Panc1 (cell line): ENCODE measurements at places on chromosomes 12 and 14. TPM values are rescaled to one million over a fixed set of nuclear protein-coding genes. Genes with fewer than 3 reads are reported as not detected.

The SINHCAF gene
- total RNA-seq: 68.8 TPM

The DUSP16 gene
- total RNA-seq: 12.9 TPM

The SDR9C7 gene
- not detected for total RNA-seq

The THAP2 gene
- total RNA-seq: 3.7 TPM

The SLC6A12 gene
- 1.0 TPM for total RNA-seq

The PTCSC3 gene
- not detected for total RNA-seq

The RPS6KL1 gene
- total RNA-seq: 14.9 TPM

The CLEC2D gene
- total RNA-seq: 2.3 TPM

The SERPINA4 gene
- total RNA-seq: 0.10 TPM

The MUCL1 gene
- total RNA-seq: not detected

The MMP14 gene
- total RNA-seq: 32.9 TPM

DNA sequence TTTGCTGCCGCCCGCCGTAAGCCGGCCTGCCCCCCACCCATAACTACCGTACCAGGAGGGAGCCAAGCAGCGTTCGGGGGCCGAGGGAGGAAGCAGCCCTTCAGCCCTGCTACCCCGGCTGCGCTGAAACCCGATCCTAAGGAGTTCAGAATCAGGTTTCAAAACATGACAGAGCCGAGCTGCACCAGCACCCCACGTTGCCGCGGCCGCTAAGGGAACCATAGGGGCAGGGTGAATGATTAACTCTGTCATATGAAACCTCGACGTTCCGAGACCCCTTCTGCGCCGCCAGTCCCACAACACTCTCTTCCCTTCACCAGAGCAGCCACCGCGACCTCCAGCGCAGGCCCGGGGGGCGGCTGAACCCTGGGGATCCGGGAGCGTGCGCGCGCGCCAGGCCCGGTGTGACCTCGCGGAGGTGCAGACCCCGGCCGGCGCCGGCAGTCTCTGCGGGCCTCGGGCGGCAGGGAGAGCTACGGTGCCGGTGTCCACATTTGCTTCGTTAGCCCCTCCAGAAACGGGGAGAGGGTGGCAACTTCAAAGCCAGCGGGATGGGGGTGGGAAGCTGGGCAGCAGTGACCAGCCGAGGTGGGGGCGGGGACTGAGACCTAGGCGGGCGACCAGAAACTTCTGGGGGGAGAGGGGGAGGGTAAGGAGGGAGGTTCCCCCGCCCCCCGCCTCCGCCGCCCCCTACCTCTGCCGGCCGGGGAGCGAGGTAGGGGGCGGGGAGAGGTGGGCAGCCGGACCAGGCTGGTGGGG lies 1.6 kb downstream of the SIX4 start:
- H3K36me3 ChIP-seq: peaks cover 19% of the 10 kb centered on the region
- peak overlapping the region; percentile 71 for H3K27ac ChIP-seq
- peak overlapping the region; percentile 79 for H3K4me3 ChIP-seq

GRCh38 chr12:8088574-8088973 lies 6.5 kb downstream of the NECAP1 start:
- H3K4me3 ChIP-seq: no peak overlapping the region
- no peaks in the 10 kb centered on the region for H3K27me3 ChIP-seq

GRCh38 chr14:34362641-34363251 lies 99.3 kb downstream of the SPTSSA start:
- H3K27me3 ChIP-seq: no peaks in the 10 kb centered on the region
- no peak for DNase-seq
- H3K4me1 ChIP-seq: no peaks in the 10 kb centered on the region
- no peaks in the 10 kb centered on the region for H3K36me3 ChIP-seq

GRCh38 chr14:85233756-85234155 lies 296.2 kb upstream of the FLRT2 start:
- no peaks in the 10 kb centered on the region for H3K36me3 ChIP-seq
- peak; percentile 82 for DNase-seq
- no peaks in the 10 kb centered on the region for H3K27me3 ChIP-seq
- peaks cover 6% of the 10 kb centered on the region; the same call in 1 of the 2 replicates for H3K4me1 ChIP-seq

DNA sequence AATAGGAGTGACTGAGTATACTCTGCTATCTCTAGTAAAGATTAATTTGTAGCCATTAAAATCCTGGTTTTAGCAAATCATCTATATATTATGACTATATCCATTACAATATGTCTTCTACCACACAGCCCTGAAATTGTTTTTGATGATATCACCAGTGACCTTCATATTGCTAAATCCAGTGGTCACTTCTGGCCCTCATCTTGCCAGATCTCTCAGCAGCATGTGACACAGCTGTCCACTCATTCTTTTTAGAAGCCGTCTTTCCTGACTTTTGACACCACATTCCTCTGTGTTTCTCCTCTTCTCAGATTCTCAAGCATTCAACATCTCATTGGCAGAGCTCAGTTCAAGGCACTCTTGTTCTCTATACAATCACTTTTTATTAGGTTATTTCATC lies 54.9 kb downstream of the CPNE8 start:
- H3K4me1 ChIP-seq: no peaks in the 10 kb centered on the region
- H3K27me3 ChIP-seq: no peaks in the 10 kb centered on the region
- no peak for DNase-seq
- H3K27ac ChIP-seq: no peak overlapping the region
- H3K4me3 ChIP-seq: no peak overlapping the region
- no peaks in the 10 kb centered on the region for H3K36me3 ChIP-seq

DNA sequence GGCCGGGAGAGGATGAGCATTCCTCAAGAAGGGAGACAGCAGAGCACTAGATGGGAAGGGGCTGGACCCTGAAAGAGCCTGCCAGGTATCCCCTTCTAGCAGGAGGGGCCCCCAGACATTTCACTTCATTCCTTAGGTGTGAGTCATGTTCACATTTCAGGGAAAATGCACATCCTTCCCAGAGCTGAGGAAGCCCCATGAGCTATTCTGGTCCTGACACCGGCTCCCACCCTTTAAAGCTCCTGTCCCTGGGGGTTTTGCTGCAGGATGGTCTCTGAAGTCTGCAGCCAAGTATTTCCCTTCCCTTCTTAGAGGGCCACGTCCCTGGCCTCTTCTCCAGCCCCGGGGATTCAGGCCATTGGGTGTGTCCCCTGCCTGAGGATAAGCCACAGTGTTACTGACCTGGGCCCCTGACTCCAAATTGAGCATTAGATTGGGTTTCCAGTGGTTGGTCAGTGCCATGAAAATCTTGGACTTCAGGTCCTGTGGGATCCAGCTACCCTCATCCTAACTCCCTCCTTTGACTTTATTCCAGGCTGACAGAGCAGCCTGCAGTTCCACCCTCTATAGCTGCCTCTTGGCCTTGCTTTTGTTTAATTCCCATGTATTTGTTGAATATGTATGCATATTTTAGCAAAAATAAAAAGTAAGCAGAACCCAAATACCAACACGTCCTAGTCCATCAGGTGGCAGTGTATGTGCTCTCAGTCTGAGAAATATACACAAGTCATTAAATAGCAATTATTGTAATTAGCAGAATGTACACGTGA lies 267.1 kb downstream of the CACNA1C start:
- no peak for DNase-seq
- no peaks in the 10 kb centered on the region for H3K4me1 ChIP-seq
- no peak overlapping the region for H3K4me3 ChIP-seq
- H3K36me3 ChIP-seq: no peaks in the 10 kb centered on the region

- DNase-seq: no peak
- H3K27ac ChIP-seq: no peak overlapping the region
- no peaks in the 10 kb centered on the region for H3K36me3 ChIP-seq
- H3K4me3 ChIP-seq: no peak overlapping the region
Measured at GRCh38 chr14:77903221-77903620, 103.3 kb downstream of the ADCK1 start.

DNA sequence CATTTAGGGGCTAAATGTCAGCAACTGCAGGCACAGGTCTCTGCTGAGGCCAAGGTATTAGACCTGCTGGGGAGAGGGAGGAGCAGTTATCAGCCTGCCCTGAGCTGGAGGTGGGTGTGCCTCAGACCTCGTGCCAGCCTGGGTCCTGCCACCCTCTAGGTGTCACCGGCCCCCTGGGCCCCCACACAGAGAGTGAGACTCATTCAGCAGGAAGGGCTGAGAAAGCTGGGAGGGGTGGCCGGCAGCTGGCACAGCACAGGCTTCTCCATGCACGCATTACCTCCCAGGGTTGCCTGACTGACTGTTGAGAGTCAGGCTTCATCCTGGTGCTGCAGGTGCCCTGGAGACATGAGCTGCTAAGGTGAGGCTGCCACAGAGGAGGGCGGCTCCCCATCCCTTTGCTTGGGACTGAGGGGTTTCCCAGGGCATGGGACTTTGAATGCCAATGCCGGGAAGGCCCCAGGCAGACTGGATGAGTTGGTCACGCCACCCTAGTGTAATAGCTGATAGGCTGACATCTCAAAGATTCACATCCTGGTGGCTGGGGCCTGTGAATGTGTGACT lies 75.3 kb upstream of the C14orf180 start:
- no peaks in the 10 kb centered on the region for H3K4me1 ChIP-seq
- DNase-seq: no peak
- H3K27me3 ChIP-seq: no peaks in the 10 kb centered on the region
- H3K36me3 ChIP-seq: no peaks in the 10 kb centered on the region
- H3K4me3 ChIP-seq: no peak overlapping the region

DNA sequence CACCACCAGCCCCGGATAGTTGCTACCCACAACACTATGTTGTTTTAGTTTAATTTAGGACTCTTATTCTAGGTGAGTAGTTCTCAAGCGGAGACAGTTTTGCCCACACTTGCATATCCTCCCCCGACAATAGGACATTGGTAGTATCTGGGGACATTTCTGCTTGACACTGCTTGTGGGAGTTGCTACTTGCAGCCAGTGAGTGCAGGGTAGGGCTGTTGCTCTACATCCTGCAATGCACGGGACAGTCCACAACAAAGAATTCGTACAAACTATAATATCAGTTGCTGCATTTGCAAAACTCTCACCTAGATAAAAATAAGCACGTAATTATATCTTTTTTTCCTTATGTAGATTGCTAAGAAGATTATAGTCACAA lies 111.8 kb upstream of the DNM1L start:
- peaks cover 8% of the 10 kb centered on the region for H3K4me1 ChIP-seq
- no peak for DNase-seq
- H3K27me3 ChIP-seq: no peaks in the 10 kb centered on the region
- no peak overlapping the region for H3K4me3 ChIP-seq
- no peak overlapping the region for H3K27ac ChIP-seq
- H3K36me3 ChIP-seq: no peaks in the 10 kb centered on the region

GRCh38 chr14:58060898-58061297 lies 91.1 kb downstream of the ARMH4 start:
- DNase-seq: no peak
- H3K27ac ChIP-seq: no peak overlapping the region
- H3K4me3 ChIP-seq: no peak overlapping the region
- no peaks in the 10 kb centered on the region; the same call in 1 of the 2 replicates for H3K27me3 ChIP-seq
- no peaks in the 10 kb centered on the region for H3K4me1 ChIP-seq

- no peaks in the 10 kb centered on the region for H3K27me3 ChIP-seq
- no peak for DNase-seq
- no peaks in the 10 kb centered on the region for H3K4me1 ChIP-seq
- no peak overlapping the region for H3K27ac ChIP-seq
- H3K36me3 ChIP-seq: no peaks in the 10 kb centered on the region
Measured at GRCh38 chr14:80354860-80355581, 143.7 kb upstream of the DIO2 start.

- H3K27me3 ChIP-seq: no peaks in the 10 kb centered on the region
- no peak overlapping the region for H3K27ac ChIP-seq
- H3K4me3 ChIP-seq: no peak overlapping the region
- no peaks in the 10 kb centered on the region for H3K36me3 ChIP-seq
- no peaks in the 10 kb centered on the region for H3K4me1 ChIP-seq
Measured at GRCh38 chr14:77197988-77198387, 16.4 kb downstream of the TMEM63C start.
